Memory B cell (primary cell): ENCODE measurements at places on chromosomes 11 and 22.

DNA sequence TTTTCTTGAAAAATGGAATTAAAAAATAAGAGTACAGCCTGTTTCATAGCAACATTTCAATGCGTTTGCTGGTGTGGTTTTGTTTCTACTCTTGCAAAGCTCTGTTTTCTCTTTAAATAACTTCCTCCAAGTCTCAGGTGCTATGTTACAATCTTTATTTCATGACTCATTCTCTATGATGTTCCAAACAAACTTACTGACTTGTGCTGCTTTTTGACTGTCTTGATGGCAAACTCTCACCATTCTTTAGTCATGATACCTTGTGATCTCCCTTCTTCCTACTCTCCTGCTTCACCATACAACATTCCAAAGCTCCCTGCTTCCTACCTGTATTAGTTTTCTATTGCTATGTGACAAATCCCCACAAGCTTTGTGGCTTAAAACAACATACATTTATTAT, 166.1 kb downstream of the C11orf91 start:
- DNase-seq = no peak

DNA sequence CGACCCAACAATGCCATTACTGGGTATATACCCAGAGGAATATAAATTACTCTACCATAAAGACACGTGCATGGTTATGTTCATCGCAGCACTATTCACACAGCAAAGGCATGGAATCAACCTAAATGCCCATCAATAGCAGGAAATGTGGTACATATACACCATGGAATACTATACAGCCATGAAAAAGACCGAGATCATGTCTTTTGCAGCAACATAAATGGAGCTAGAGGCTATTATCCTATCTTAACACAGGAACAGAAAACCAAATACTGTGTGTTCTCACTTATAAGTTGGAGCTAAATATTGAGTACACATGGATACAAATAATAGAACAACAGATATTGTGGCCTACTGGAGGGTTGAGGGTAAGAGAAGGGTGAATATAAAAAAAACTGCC, 3.5 kb downstream of the OR2D2 start:
- no peak for DNase-seq

DNA sequence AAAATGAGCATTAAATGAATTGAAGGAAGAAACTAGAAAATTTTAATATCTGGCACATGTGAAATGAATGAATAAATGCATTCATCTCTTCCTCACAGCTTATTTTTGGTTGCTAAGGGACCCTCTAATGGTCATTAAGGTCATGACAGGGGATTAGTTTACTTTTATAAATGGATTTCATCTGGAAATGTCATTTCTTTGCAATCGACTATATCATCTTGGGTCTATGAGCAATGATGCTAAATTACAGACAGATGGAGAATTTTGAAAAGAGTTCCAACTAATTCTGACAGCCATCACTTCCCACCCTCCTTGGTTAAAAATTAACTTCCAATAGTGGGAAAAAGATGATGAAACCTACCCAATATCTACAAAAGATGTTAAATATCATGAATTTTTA, 98.0 kb downstream of the KIF18A start:
- no peak for DNase-seq

DNA sequence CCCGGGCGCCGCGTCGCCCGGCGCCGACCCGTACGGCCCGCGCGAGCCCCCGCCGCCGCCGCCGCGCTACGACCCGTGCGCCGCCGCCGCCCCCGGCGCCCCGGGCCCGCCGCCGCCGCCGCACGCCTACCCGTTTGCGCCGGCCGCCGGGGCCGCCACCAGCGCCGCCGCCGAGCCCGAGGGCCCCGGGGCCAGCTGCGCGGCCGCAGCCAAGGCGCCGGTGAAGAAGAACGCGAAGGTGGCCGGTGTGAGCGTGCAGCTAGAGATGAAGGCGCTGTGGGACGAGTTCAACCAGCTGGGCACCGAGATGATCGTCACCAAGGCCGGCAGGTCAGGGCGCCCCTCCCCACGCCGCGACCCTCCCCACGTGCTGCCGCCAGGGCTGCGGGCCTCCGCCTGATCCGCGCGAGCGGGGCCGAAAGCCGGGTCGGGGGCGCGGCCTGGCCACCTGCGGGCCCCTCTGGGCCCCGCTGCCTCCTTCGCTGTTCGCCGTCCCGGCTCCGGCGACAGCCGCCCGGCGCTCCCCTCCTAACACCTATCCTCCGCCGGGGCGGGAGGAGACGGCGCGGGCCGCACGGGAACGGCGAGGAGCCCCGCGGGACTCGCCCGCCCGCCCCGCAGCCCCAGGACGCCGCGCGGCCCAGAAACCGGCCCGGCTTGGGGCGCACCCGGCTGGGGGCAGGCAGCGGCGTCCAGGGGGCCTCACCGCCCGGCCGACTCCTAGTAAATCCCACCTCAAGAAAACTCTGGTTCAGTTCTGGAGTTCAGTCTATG, 560 bp downstream of the TBX1 start:
- DNase-seq = no peak

GRCh38 chr11:36452236-36452940, 57.7 kb downstream of the TRAF6 start:
- DNase-seq = no peak

DNA sequence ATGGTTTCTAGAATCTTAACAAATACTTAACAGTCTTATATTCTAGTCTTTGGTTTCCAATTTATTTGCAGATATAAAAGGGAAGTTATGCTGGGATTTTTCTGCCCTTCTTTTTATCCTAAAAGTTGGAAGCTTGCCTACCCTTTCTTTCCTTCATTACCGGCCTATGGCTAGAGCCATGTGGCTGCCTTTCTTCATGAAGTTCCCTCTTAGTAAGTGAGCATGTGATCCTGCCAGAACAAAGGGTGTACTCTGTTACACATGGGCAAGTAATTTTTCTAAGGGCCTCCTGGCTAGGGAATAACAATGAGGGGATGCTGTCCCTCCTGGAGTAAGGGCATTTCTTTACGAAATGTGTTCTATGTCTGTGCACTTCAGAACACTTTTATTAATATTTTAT, 252.1 kb upstream of the PITPNB start:
- DNase-seq = no peak

DNA sequence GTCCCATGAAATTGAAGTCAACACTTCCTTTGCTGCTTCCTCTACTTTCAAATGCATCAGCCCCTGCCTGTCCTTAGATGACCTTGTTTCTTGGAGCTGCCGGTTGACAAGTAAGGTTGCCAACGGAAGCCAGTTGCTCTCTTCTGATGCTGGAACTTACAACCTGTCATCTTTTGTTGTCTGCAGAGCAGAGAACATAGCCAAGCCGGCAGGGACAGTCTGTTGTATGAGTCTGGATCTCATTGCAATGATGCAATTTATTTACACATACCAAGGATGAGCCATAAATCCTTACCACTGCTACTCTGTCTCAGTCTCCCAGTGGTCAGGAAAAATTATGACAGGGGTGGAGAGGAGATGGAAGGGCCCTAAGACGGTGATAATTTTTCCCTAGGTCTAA, 151.4 kb downstream of the BLID start:
- no peak for DNase-seq

GRCh38 chr22:19497245-19497644, 17.5 kb downstream of the CDC45 start:
- no peak for DNase-seq
